Lower leg skin (tissue), 4 donors: ENCODE measurements at places on chromosomes 6 and 20. TPM values are rescaled to one million over a fixed set of nuclear protein-coding genes. Genes with fewer than 3 reads are reported as not detected.

The PBOV1 gene
- not detected for total RNA-seq

GRCh38 chr6:24987446-24988115 is 51.8 kb upstream of the RIPOR2 start:
- DNase-seq = no peak

The ZFP64 gene
- total RNA-seq = 25.9 TPM

DNA sequence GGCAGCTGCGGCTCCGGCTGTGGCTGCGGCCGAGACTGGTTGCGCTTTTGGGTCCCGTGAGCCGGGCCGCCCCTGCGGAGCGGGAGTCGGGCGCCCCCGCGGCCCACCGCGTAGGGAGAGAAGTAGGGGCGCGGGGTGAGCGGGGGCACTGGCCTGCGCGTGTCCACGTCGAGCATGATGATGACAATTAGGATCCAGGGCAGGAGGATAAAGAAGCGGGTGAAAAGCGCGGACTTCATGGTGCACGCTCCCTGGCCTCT is 739 bp downstream of the B3GAT2 start:
- no peak for DNase-seq

- DNase-seq = no peak
Measured at GRCh38 chr6:170030284-170030815, 260.5 kb downstream of the DLL1 start.

- no peak for DNase-seq
Measured at GRCh38 chr6:49004801-49005200, 458.3 kb downstream of the MMUT start.

DNA sequence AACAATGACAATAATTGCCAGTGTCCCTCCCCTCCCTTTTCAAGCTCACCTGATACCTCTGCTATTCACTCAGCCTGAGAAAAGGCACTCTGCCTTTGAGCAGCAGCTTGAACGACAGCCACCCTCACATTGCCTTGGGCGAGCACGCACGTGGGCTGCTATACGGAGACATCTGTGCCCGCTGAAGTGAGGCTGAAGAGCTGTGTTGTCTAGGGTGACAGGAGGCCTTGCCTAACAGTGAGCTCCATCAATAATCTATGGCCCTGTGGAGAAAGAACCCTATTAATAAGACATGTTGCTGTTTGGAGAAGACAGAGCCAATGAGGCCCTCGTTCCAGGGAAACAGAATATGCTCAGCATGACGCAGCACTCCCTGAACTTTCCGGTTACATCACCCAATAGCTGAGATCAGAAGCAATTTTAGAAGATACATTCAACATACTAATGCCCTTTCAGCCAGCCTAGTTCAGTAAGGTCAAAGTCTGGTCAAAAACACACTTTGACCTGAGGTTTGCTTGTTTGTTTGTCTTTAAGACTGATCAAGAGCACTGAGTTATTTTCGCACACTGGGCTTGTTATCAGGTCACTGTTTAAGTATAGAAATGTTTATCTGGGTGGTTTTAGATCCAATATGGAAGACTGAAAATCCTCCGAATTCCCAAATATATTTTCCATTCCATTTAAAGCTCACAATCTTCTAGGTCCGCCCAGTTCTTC is 30.6 kb downstream of the RBM24 start:
- no peak for DNase-seq
